ENCODE measurements at places on chromosomes 7 and 10.

DNA sequence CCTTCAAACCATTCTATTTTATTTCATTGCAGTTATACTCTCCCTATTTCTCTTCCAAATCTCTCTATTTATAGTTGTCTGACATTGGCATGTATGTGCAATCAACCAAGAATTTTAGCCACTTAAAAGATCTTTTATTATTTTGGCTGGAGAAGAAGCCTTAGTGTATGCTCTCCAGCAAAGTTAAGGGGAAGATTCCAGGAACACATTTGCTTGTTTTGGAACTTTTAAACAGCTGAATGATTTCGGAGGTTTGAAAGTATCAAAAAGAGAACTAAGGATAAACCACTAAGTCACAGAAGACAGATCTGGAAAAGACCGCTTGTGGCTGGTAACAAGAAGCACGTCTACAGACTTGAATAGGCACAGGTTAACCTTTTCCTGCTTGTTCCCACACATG lies 182.2 kb upstream of the FZD1 start:
- DNase-seq, result no peak

- DNase-seq, result no peak
These were observed 82.7 kb downstream of the SVOPL start for GRCh38 chr7:138618506-138618905.

DNA sequence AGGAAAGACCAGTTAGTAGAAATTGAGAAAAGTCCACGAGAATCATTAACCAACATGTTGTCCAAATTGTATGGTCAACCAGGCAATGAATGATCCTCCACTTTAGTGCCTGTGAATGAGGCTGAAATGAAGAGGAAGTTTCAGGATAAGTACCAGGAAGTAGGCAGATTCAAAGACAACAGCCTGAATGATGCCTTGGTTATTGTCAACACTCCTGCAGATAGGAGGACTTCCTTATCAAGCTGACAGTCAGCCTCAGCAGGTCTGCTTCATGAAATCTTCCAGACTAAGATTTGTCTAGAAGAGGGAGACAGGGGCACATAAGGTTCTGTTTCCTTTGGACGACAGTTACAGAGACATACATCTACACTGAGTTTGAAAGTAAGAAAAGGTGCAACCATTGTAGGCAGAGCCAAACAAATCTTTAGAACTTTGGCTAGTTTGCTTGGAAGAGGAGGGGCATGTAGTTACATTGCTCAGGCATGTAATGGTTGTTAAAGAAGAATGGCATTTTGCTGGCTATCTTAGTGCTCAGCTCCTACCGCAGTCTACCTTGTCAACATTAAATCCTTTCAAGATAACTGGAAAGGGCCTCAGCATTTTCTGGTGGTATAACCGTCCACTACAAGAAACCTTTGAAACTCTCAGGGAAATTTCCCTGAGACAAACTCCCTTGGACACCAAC lies 81.4 kb downstream of the ABI1 start:
- DNase-seq, result no peak

GRCh38 chr7:37920849-37921805 lies 687 bp downstream of the EPDR1 start:
- peak; percentile 37 for DNase-seq

GRCh38 chr7:159370-160270 lies 32.8 kb upstream of the FAM20C start:
- DNase-seq, result peak; percentile 60

GRCh38 chr10:69045441-69046300 lies 42.2 kb upstream of the SRGN start:
- no peak for DNase-seq

DNA sequence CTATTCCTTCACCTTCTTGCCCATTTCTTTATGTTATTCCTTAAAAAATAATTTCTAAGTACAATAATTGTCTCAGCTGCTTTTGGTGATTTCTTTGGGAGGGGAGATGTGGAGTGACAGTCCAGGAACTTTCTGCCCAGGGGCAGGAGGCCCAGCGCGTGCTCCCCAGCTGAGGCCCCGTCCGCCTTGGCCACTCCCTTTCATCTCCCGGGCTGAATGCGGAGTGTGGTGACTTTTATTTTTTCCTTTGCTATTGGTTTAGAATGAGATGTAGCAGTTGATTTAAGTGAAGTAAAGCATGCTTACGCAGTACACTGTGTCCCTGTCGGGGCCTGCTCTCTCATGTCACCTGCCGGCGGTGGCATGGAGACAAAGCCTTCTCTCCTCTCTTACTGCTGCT lies 141.6 kb downstream of the MGMT start:
- DNase-seq, result no peak

- peak; percentile 82 for DNase-seq
These were observed 44.0 kb downstream of the COL13A1 start for GRCh38 chr10:69845574-69846292.

- DNase-seq, result no peak
These were observed 176.2 kb downstream of the RTKN2 start for GRCh38 chr10:62092301-62093030.

DNA sequence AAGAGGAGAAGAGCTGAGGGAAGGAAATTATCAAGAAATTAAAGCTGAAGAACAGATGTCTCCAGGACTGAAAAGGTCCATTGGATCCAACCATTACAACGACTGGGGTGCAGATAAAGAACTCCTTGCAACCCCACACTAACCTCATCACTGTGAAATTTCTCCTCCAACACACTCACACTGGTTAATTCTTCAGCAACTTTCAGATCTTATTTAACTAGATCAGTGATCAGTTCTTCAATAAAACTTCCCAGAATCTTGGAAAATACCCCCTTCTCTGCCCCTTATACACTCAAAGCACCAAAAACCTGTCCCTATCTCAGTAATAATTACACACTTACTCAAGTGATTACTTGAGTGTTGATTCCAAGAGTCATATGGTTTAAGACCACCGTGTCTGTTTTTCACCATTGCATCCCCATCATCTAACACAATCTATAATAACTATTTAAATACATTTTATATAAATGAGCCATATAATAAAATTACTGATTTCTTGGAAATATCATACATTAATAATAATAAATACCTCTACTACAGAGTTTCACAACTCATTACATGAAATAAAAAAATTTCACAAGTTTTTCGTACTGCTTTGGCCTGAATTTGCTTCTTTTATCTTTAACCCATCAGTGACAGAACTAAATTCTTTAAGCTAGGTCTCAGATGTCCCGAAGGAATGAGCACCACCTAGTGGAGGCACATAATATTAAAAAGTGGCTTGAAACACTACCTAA lies 123.7 kb downstream of the MPP7 start:
- DNase-seq, result peak; percentile 9

DNA sequence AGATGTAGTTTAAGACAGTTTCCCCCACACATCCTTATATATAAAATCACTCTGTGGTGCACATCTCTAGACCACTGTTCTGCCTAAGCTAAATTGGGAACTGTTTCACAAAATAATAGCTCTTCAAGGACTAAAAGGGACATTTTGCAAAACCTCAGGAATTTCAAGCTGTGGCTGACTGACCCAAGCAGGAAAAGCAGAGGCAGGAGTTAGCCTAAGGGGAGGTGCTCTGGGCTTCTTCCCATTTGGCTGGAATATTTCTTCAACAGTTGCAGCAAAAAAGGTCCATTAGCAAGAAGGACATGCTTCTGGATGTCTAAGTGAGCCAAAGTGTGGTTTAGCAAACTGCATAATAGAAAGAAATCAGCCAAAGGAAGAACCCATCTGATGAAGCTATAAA lies 551.2 kb upstream of the ANKRD30A start:
- no peak for DNase-seq

GRCh38 chr7:28586736-28587135 lies 174.4 kb downstream of the CREB5 start:
- no peak for DNase-seq

- no peak for DNase-seq
These were observed 2.0 kb downstream of the RTKN2 start for GRCh38 chr10:62266611-62267010.

DNA sequence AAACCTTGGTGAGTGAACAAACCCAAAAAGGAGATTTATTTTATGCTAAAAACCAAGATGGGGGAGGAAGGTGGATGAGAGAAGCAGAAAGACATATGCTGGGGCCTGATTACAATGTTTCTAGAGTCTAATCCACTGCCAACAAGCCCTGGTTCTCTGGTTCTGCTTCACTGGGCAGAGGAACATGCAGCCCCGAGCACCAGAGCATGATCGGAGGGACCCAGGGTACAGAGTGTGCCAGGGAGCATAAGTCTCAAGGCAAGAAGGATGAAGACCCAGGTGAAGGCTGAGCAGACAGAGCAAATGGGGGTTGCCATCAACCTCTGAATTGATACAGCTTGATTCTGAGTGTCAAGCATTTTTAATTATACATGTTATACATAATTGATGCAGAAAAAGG lies 30.7 kb downstream of the SLC16A12 start:
- no peak for DNase-seq

GRCh38 chr7:150404805-150405583 lies 25.9 kb downstream of the ZNF775 start:
- peak; percentile 95 for DNase-seq

DNA sequence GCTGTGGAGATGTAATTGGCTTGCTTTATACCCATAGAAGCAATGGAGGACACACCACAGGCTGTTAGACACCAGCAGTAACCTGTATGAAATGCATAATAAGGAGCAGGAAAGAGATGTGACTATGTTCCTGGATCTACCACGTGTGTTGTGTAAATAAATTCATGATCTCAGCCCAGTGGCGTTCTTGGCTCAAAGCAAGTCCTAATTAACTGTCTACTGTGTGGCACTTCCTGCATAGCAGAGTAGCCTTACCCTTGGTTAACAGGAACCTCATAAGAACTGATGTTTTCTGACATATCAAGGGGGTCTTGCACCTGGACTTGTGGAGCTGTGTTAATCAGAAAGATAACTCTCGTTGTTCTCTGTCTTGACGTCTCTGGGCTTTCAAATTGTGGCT lies 25.7 kb upstream of the FAM180A start:
- DNase-seq, result no peak

DNA sequence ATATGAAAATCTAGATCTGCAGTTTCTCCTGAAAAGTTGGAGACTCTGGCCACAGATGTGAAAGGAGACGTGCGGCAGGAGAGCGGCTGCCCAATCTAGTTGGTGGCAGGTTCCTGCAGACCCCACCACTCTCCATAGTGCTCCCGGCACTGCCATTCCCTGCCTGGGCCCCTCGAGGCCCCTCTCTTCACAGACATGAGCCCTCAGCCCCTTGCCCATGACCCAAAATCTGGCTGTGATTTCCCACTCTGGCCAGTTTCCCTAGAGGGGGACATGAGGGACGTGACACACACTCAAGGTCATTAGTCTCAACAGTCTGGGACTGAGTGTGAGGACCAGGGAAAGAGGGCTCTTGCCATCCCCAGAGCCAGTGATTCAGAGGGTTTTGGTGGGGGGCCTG lies 138.7 kb downstream of the PTPN20 start:
- DNase-seq, result peak; percentile 43

- no peak for DNase-seq
These were observed 98.4 kb downstream of the VOPP1 start for GRCh38 chr7:55473932-55474331.

DNA sequence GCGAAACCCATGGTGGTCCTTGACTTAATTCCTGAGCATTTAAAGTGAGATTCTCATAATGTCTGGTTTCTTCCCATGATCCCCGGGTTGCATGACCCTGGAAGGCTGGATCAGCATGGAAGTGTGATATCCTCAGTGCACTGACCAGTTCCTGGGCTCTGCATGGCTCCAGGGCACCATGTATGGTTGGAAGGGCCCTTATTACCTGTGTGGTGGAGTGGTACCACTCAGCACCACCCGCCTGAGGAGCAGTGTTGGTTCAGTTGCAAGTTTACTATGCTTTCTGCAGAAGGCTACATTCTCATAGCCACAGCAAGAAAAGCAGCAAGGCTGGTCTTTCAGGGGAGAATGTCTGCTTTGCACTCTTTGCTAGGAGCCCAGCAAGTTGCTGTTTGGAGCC lies 325.7 kb upstream of the MKI67 start:
- DNase-seq, result no peak

DNA sequence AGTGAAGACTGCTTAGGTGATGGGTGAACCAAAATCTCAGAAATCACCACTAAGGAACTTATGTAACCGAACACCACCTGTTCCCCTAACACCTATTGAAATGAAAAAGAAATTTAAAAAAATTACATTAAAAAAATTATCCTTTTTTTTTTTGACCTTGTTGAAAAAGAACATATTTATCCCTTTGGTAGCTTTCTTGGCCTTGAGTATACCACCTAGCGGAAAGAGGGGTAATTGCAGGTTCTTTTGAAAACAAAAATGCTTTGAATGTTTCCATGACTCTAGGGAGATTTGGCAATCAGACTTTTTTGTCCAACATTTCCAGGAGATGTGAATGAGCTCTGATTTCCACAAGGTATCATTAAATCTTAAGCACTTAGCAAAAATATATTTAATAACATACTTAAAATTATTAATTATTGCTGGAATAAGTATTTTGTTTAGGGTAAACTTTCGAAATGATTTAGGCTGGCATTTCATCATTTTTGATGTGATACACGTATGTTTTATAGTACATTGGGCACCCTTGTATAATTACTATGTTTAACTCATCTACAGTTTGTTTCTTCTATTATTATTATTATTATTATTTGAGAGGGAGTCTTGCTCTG lies 47.0 kb upstream of the ELMO1 start:
- DNase-seq, result no peak

- no peak for DNase-seq
These were observed 10.2 kb downstream of the EMX2 start for GRCh38 chr10:117552701-117553141.

GRCh38 chr10:75682649-75683557 lies 251.5 kb downstream of the LRMDA start:
- DNase-seq, result no peak

DNA sequence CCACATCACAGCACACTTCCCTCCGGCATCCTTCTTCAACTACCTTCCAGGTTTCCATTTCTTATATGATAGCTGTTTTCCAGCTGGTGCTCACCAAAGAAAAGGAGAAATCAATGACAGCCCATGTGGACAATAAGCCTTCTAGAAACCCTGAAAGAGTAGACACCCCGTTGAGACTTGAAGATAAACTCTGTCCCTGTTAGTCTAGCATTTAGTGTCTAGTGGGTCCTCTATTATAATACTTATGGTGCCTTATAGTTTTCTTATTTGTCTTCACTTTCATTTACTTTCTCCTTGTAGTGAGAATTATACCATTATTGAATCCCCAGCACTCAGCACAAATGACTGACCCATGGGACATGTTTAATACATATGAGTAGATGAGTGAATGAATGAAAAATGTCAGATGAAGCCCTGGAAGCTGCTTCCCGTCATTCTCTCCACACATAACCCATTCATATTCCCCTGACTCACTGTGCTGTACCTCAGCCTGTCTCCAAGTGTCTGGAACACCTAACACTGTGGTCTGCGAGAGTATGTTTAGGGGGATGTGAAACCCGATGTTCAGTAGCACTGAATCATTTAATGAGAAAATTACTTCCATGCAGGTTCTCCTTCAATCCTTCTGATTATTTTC lies 377.6 kb downstream of the GPR158 start:
- DNase-seq, result no peak

DNA sequence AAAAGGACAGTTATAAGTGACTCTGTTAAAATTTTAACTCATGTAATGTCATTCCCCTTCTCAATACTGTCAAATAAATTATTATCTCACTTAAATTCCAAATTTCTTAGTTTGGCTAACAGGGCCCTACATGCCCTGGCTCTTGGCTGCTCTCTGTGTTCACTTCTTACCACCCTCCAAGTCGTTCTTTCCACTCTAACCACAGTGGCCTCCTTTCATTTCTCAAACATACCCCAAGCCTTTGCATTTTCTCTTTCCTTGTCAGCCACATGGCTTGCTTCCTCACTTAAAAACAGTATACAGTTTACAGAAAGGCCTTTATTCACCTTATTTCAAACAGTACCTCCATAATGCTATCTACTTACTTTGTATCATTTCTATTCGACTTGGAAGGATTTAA lies 737.1 kb upstream of the ZWINT start:
- DNase-seq, result no peak

GRCh38 chr10:111716032-111716431 lies 467.5 kb downstream of the GPAM start:
- DNase-seq, result no peak

All from heart left ventricle (tissue), 16 donors.